ENCODE measurements at places on chromosomes 6 and 20.

DNA sequence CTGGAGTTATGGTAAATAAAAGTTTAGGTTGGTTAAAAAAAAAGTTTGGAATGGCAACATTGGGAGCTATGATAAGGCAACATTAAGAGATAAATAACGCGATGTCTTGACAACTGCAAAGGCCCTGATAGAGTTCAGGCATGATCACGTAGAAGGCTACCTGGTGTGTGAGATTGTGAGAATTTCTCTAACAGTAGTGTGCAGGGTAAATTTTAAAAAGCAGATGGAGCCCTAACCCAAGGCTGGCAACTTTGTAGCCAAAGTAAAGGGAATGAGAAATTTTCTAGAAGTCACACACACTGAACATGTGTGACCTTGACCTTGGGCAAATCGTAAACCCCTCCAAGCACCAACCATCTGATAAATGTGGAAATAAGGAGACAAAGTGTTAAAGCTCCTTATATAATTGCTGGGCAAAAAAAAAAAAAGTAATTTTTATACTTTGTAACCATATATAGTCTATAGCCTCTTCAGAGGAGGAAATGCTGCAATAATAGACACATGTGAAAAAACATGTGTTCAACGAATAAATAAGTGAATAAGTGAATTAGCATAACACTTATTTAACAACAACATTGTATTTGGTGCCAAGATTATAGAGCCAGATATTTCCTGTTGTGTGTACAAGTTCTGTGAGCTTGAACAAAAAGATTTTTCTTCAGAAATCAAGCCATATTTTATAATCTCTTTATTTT, 18.2 kb downstream of the KCNQ5 start:
- no peak for DNase-seq

DNA sequence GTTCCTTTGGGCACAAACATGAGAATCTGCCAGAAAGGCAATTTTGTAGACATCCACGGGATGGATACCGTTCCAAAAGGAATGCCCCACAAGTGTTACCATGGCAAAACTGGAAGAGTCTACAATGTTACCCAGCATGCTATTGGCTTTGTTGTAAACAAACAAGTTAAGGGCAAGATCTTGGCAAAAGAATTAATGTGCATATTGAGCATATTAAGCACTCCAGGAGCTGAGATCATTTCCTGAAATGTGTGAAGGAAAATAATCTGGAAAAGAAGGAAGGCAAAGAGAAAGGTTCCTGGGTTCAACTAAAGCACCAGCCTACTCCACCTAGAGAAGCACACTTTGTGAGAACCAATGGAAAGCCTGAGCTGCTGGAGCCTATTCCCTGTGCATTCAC, 103.9 kb upstream of the ARG1 start:
- DNase-seq, result no peak

DNA sequence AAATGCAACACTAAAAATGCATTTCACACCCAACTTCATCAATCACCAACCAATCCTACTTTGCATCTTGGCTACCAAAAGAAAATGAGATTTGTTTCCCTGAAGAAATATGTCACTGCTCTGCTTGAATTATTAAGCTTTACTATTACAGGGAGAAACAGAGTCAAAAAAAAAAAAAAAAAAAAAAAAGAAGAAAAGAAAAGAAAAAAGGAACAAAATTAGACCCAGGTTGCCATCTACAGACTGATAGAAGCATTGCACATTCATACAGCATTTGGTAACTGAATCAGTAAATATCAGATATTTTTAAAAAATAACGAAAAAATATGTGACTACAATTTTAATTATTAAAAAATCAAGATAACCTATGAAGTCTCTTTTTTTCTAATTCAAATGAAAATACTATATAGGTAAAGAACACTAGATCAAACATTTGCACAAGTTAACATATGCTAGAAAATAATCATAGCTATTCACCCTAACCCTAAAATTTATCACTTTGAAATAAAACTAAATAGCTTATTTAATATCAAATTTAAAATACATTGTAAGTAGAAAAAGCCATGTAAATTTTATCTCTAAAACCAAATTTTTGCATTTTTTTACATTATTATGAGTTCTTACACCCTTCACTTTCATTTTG, 83.3 kb downstream of the DCDC2 start:
- DNase-seq, result no peak

DNA sequence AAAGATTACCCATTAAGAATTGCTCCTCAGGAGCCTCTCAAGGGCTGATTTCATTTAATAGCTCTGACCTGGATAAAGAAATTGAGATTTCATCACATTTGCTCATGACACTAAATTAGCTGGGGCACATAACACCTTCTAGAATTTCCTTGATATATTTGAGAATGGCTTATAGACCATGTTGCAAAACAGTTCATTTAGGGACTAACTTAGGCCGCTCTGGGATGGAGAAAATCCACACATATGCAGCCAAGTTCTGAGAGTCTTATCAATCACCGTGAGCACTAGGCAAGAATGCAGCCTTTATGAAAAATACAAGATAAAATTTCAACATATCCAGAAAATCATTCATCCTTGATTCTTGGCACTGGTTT, 91.0 kb upstream of the MCHR2 start:
- no peak for DNase-seq

DNA sequence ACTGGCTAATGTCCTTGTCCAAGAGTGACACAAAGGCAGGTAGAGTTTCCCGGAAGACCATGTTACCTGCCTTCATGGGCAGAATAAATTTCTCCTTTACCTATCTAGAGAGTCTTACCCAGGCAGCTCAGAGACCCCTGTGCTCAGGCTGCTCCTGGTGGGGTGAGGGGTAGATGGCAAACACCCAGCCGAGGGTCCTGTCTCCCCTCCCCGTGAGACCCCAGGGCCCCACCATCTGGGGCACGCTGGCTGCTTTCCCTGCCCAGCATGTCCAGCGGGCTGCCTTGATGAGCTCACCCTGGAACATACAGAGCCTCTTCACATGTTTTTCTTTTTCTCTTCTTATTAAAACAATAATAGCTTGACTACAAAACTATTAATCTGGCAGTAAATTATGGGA, 116.5 kb downstream of the EDN3 start:
- no peak for DNase-seq

GRCh38 chr6:45222380-45222779, 105.8 kb upstream of the RUNX2 start:
- DNase-seq, result no peak

DNA sequence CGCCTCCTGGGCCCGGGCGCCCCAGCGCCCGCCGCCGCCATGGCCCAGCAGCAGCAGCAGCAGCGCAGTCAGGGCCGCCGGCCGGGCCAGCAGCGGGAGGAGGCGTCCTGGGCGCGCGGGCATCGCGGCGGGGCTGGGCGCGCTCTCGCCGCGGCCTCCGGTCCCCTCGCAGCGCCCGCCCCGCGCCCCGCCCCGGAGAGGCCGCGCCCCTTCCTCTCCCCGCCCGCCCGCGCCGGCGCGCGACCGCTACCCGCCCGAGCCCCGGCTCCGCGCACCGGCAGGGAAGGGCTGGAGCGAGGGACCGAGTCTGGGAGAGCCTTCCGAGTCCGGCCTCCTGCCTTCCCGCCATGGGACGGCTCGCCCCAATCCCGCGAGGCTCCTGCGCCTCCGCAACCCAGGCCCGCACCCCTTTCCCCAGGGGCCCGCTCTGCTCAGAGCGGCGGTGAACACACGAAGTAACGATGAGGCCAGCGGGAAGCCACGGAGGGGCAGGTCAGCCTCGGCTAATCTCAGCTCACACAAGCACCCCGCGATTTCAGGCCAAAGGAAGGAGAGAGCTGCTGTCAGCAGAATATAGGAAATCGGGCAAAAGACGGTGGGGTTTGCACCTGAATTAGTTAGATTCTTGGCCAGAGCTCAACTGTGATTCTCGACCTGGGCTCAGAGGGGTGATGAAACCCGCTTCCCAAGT, at the start of gene TXNDC5:
Gene TXNDC5, minus strand, starts transcription at position 135 of the 691 bp plus-strand sequence. Its CDS starts 12 bp downstream, at position 123.
- peak; percentile 51 for DNase-seq

DNA sequence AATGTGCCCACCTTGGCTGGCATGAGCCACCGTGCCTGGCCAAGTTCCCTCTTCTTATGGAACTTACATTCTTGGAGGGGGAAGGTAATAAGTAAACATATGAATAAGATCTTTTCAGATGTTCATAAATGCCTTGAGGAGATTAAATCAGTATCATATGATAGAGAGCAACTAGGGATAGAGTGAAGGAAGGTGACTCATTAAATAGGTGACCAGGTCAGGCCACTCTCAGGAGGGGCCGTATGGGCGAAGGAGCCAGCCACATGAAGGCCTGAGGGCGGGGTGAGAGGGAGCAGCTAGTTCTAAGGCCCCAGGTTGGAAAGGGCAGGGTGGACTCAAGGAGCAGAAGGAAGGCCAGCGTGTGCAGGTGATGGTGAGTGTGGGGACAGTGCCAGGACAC, 91.1 kb downstream of the UST start:
- DNase-seq, result no peak

DNA sequence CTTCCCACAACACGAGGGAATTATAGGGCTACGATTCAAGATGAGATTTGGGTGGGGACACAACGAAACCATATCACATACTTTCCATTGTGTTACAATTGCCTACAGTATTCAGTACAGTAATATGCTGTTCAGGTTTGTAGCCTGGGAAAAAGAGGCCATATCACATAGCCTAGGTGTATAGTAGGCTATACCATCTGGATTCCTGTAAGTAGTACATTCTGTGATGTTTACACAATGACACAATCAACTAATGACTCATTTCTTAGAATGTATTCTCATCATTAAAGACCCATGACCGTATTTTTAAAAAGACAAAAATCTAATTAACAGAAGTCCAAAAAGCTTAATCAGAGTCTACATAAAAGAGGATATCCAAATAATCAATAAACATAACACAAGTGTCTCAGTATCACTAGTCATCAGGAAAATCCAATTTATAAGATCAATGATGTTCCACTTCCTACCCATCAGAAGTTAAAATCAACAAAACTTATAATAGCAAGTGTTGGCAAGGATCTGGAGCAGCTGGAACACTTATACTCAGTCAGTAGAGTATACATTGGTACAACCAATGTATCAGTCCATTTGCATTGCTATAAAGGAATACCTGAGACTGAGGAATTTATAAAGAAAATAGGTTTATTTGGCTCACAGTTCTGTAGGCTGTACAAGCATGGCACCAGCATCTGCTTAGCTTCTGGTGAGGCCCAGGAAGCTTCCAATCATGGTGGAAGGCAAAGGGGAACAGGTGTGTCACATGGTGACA, 215.9 kb downstream of the CLVS2 start:
- DNase-seq, result no peak

DNA sequence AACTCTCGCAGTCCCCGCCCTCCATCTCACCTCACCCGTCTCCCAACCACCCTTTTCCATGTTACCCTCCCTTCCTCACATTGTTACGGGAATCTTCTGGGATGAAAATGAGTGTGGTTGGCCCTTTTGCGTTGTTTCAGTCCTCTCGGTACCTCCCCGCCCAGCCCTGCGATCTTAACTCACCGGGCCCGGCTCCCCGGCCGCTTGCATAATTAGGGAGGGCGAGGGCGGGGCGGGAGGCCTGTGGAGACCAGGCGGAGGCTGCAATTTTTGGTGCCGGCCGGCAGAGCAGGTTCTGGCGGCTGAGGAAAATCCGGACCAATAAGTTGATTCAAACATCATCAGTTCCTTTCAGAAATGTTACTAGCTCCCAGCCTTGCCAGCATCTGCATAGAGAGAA, 25.2 kb downstream of the TFAP2B start:
- no peak for DNase-seq

GRCh38 chr6:81572020-81572419, 180.5 kb downstream of the TENT5A start:
- no peak for DNase-seq

DNA sequence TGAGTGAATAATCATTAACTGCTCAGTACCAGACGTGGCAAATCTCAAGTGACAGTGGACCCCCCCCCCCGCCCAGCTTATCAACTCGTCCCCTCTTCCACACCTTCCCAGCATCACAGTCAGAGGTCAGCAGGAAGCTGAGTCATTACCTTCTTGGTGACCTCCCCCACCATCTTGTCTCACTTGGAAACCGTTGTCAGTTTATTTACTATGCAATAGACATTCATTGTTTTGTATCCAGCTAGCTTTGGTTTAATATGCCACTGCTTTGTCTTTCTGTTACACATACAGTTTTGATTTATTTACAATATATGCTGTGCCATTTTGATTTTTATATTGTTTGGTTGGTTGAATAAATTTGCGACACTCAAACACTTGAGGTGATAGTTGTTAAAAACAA, 158.1 kb downstream of the QKI start:
- DNase-seq, result no peak

DNA sequence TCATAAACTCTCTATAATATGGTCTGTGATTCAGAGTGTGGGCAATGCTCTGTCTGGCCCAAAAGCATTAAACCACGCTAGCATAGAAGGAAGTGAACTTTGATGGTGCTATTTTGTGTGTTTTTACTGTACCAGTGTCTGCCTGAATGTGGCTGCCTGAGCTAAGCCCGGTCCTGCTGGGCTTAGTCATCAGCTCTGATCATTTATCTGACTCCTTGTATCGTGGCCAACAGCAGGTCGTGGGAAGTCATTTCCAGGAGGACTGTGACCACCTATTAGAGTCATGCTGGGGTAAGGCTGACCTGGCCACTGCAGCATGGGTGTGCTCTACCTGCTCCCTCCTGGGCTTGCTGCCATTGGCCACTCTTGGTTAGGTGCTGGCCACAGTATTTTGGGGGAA, 239.1 kb upstream of the CEP162 start:
- no peak for DNase-seq

GRCh38 chr6:72245565-72245964, 359.2 kb downstream of the RIMS1 start:
- no peak for DNase-seq

DNA sequence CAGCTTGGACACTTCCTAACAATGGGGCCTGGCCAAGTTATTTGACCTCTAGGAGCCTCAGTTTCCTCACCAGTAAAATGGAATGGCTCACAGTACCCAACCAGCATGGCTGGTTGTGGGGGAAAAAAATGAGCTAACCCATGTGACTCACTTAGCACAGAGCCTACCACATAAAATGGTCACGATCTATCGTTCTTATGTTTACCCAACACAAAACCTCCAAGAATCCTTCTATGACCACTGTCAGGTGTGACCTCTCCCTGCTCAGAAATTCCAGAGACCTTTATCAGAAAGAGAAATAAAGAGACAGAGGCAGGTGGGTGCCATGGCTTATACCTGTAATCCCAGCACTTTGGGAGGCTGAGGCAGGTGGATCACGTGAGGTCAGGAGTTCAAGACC, 39.4 kb downstream of the BPIFB1 start:
- no peak for DNase-seq

GRCh38 chr20:19996917-19997316, 20.2 kb upstream of the NAA20 start:
- DNase-seq, result no peak

- DNase-seq, result no peak
Observed at GRCh38 chr6:157135691-157136090, 187.6 kb downstream of the TMEM242 start.

- no peak for DNase-seq
Observed at GRCh38 chr20:48411919-48412522, 415.8 kb downstream of the PREX1 start.

DNA sequence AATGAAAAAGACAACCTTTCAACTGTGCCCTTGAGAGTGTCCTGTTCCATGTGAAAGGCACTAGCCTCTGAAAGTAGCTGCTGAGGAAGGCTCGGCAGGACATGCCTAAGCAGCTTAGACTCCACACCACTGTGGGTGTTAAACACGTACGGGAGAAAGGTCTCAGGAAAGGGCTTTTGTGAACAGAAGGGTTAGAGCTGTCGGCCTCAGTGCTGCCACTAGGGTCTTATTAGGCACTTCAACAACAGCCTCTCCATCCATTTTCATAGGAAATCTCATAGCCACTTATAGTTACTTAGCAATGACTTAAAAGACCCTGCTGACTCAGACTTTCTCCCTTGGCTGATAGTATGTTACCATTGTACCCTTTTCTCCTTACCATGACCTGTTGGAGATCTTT, 662.8 kb downstream of the TBC1D32 start:
- no peak for DNase-seq

All from activated CD4-positive, alpha-beta T cell treated with anti-CD3 and anti-CD28 coated beads for 1 hour (primary cell).